MCF 10A (cell line): ENCODE measurements at places on chromosomes 2 and 18.

- DNase-seq, result peak; percentile 79
Observed at GRCh38 chr2:24721470-24721869, 71.7 kb downstream of the PTRHD1 start.

GRCh38 chr18:67862069-67862468 is 345.5 kb upstream of the DSEL start:
- no peak for DNase-seq

- no peak for DNase-seq
Observed at GRCh38 chr2:223090540-223091235, 38.7 kb downstream of the KCNE4 start.

- peak; percentile 70 for DNase-seq
Observed at GRCh38 chr18:58529714-58530354, 99.1 kb downstream of the ALPK2 start.

GRCh38 chr2:9236045-9236344 is 29.4 kb downstream of the ASAP2 start:
- no peak for DNase-seq

GRCh38 chr2:203080447-203081045 is 65.9 kb downstream of the NBEAL1 start:
- no peak for DNase-seq

GRCh38 chr2:175363699-175364098 is 182.2 kb upstream of the ATP5MC3 start:
- no peak for DNase-seq

- no peak for DNase-seq
Observed at GRCh38 chr2:208183526-208183925, 6.3 kb downstream of the C2orf80 start.

- DNase-seq, result peak; percentile 70
Observed at GRCh38 chr2:68466361-68466777, 725 bp downstream of the FBXO48 start.

DNA sequence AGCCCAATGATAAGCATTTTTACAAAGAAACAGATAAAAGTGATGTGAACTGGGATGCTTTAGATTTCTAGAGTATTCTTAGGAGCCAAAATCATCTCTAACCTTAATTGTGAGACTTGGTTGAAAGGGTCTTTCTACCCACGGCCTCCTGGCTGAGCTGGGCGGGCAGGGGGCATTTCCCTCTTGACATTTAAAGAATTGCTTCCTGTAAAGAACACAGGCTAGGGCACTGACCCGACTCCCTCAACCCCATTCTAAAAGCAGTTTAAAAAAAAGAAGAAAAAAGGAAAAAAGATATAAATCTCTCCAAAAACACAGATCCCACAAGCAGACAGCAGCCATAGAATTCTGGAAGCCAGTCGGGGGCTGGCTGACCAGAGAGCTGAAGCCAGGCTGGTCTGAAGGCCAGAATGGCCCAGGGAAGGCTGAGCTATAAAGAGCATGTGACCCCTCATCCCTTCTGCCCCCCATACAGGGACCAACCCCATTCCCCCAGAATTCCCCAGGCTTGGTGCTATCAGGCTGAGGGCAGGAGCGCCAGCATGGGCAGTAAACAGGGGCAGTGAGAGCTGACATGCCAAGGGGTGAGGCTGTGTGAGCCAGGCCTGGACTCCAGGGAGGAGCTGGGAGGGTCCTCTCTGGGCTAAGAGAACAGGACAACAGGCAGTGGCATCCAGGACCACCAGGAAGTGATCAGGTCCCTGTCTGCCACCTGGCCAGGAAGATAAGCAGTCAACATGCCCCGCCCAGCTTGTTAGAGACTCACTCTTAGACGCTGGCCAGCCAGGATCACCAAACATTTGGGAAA is 188.5 kb downstream of the HDAC4 start:
- DNase-seq, result no peak

GRCh38 chr2:26429779-26430578 is 28.3 kb downstream of the DRC1 start:
- DNase-seq, result peak; percentile 13

DNA sequence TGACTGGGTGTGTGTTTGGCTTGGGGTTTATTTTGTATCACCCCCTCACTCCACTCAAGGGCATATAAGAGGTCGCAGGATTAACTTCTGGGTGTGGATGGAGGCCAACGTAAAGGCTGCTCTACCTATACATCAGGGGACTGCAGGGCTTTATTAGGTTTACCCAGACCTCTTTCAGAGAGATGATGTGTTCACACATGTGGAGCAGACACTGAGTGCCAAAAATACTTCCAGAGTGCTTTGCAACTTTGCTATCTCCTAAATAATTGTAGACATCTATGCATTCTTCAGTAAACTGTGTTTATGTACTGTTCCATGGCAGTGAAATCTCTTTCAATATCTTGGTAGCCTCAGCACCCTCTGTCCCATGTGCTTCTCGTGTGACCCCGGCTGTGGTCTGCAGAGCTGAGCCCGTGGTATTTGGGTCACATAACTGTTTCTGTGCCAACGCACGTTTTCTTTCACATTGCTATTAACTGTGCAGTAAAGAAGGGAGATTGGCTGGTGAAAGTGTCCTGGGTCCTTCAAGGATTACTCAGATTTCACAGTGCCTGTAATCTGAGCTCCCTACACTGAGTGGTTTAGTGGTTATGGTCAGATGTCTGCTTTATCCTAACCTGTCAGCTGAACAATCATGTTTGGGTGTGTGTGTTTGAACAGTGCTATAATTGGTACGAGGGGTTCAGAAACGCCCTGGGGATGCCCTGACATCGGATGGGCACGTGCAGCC is 208.1 kb downstream of the VAPA start:
- DNase-seq, result peak; percentile 53

DNA sequence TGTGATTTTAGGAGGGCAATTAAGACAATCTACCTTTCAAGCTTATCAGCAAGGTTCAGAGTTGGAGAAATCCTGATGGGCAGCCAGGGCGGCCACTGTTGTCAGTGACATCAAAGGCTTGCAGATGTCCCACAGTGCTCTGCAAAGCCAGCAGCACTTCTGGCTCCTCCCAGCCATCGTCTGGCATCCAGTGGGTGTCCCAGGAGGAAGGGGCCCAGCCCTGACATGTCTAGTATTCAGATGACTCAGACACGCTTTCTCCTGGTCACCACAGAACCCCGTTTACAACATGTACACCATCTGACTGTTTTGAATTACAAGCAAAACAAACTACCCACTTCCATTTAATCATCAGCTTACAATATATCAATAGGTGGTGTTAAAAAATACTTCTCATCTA is 61.4 kb downstream of the CYRIA start:
- DNase-seq, result peak; percentile 47

- DNase-seq, result peak; percentile 58
Observed at GRCh38 chr2:69138247-69138772, 125.3 kb downstream of the ANTXR1 start.

DNA sequence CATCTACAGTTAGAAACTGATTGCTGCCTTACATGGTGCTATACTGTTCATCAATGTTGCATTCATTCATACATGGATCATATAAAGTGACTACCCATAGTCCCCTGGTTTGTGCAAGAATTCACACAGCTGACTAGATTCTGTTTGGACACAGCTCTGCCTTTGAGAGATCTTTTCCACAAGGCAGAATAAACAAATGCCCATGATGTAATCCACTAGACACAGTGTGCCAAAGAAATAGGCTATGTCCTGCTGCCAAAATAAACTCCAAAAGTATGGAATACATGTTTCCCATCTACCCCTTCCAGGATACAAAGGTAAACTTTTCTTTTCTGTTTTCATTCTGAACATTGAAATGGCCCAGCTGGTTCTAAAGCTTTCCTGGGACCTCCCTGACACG is 269.4 kb upstream of the CHAC2 start:
- DNase-seq, result peak; percentile 77

- DNase-seq, result no peak
Observed at GRCh38 chr18:8957731-8958130, 144.8 kb upstream of the NDUFV2 start.

DNA sequence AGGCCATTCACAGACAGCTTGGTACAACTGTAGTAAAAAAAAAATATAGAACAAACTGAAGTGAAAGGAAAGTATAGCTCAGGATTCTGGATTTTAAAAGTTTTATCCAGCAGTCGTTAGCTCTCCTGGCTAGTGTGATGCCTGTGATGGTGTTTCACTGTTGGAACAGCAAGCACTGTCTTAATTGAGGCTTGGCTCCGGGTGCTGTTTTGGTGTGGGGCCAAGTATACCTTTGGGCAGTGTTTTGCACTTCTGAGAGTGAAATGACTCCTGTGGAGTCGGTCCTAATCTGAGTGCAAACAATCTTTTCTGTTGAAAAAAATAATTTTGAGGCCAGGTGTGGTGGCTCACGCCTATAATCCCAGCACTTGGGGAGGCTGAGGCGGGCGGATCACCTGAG is 28.7 kb upstream of the RAB1A start:
- DNase-seq, result no peak

DNA sequence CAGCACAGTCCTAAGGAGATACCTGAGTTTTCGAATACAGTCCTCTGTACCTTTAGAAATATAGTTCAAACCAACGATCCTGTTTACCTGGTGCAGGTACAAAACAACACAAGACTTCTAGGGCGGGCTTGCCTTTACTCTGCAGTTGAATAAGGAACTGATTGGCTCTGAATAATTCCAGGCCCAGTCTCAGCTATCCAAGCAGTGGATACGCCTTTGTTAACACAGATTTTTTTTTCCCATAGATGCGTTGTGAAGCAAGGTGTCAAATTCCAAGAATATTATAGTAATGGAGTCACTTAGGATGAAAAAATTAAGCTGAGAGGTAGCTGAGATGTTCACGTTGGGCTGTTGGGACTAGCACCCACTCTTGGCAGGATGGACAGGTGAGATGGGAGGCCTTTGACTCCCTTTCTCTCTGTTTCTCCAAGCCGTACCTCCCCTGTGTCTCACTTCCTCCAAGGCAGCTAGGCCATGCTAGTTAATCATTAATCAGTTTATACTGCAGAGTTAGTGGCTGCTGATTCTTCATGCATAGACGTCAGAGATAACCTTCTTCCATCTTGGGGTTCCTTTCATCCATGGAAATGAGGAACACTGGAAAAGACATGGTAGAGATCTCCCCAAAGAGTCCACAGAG is 380.8 kb upstream of the ACVR2A start:
- DNase-seq, result no peak

GRCh38 chr2:45981384-45981930 is 315.8 kb upstream of the EPAS1 start:
- no peak for DNase-seq

- no peak for DNase-seq
Observed at GRCh38 chr2:149904352-149905175, 317.0 kb upstream of the MMADHC start.

GRCh38 chr2:68565858-68566257 is 77.5 kb upstream of the PROKR1 start:
- peak; percentile 59 for DNase-seq

DNA sequence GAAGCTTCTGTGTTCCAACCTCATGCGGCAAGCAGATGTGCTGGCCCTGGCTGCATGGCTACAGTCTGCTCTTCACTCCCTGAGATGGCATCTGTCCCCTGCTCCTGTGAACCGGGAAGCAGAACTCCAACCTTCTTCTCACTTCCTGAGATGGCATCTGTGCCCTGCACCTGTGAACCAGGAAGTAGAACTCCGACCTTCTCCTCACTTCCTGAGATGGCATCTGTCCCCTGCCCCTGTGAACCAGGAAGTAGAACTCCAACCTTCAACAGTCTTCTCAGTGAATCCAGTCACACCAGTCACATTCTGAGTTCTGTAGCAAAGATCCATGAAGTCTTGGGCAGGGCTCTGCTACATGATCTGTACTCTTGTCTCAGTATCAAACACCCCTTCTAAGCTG is 887.2 kb upstream of the KLHL29 start:
- DNase-seq, result no peak

DNA sequence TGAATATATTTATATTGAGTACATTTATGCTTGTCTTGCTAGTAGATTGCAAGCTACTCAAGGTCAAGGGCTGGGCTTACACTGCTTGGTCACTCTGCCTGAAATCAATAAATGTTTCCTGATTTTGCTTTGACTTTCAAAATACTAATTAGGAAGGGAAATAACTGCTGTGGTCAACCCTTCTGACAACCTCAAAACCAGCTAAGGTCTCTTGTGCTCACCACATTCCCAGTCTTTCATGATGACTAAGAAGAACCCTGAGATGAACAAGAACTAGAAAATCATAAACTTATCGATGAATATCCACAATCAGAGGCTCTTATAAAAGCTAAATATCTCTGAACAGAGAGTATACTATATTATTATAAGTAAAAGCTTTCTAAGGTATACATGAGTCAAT is 33.3 kb downstream of the ABCB11 start:
- no peak for DNase-seq

- DNase-seq, result peak; percentile 75
Observed at GRCh38 chr18:30970196-30970816, 72.2 kb downstream of the DSC3 start.

GRCh38 chr2:74921236-74921736 is 37.2 kb upstream of the POLE4 start:
- DNase-seq, result no peak

DNA sequence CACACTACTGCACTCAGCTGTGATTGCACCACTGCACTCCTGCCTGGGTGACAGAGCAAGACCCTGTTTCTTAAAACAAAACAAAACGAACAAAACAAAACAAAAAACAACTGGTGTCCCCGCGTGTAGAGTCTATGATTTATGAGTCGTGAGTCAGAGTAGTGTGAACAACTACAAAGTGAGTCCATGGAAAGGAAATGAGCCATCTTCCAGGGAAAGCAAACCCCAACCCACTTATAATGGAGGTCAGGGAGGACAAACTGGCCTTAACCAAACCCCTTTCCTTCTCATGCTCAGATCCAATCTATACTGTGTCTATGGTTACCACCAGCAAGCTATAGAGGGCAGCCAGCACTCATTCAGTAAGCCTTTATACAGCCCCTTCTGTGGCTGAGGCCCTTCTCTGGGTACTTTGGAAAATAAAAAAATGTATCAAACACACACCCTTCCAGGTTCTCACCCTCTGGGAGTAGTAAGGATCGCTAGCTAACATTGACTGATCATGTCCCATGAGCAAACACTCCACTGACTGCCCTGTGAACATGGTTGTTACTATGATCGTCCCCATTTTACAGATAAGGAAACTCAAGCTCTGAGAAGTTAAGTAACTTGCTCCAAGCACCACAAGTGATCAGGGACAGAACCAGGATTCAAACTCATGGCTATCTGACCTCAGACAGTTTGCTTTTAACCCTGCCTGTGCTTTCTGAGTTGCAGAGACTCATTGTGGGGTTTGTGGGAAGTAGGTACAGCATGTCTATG is 24.7 kb upstream of the COLEC12 start:
- peak; percentile 62 for DNase-seq

DNA sequence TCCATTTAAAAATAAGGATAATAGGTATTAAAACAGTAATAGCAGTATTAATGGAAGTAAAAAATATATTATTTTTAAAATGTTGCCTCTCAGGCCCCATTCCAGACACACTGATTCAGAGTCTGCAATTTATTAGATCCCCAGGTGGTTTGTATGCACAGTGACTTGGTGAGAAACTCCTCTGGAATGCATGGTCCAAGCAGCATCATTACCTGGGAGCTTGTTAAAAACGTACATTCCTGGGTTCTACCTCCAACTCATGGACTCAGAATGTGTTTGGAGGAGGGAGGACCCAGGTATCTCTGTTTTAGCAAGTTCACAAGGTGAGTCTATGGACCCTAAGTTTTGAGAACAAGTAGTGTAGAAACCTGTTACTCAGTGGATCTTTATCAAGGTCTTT is 95.6 kb downstream of the ITGA4 start:
- DNase-seq, result peak; percentile 18

GRCh38 chr2:197232010-197232409 is 78.6 kb downstream of the ANKRD44 start:
- no peak for DNase-seq
